ENCODE measurements at places on chromosomes 16 and 17. TPM values are rescaled to one million over a fixed set of nuclear protein-coding genes. Genes with fewer than 3 reads are reported as not detected.

LUC7L3 gene
- polyA plus RNA-seq = 80.7 TPM

GUCY2D gene
- polyA plus RNA-seq = 0.19 TPM

SLC6A2 gene
- 0.10 TPM for polyA plus RNA-seq

UMOD gene
- polyA plus RNA-seq = not detected

TMC8 gene
- polyA plus RNA-seq = 2.1 TPM

CHP2 gene
- 0.11 TPM for polyA plus RNA-seq

KRTAP16-1 gene
- polyA plus RNA-seq = not detected

KRT23 gene
- polyA plus RNA-seq = 23.6 TPM

Data from esophagus (tissue), 2 donors.